Small intestine (tissue), 16 donors: ENCODE measurements at places on chromosomes 7 and 10.
A peak's percentile ranks its signal among the peaks of the same experiment; 100 is the strongest.

DNA sequence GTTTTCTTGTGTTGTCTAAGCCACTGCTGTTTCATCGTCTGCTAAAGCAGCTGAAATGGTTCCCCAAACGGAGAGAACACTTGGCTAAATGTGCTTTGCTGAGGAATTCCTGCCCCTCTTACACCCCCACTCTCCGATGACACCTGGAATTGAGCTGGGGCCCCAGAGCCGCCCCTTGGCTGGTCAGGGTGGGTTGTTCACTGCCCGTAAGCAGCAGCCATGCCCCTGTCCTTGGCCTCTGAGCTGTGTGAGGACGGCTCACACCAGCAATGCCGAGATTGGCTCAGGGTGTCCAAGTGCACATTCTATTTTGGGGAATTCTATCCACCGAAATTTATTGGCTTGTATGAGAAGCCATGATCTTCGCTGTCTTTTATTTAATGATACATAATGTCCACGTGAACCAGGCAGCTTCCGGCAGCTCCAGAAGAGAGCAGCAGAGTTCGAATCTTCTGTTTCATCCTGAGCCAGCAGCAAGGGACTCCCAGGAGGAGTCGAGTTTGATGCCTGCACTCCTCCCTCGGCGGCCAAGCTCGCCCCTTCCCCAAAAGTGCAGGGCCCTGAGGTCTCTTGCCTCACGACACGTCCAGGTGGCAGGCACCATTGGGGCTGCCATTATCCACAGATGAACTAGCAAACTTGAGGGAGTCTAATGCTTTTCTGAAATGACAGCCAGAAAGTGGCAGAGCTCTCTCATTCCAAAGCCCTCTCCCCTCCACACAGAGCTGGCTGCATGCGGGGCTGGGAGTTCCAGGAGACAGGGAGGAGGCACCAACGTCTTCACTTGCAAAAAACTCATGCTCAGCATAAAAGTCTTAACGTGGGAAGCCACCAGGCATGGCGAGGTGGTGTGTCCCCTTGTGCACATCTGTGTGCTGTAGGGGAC is 114.0 kb downstream of the WDR37 start:
- no peaks in the 10 kb centered on the region for H3K36me3 ChIP-seq
- no peak overlapping the region for H3K27ac ChIP-seq
- H3K4me1 ChIP-seq: no peaks in the 10 kb centered on the region
- H3K27me3 ChIP-seq: no peaks in the 10 kb centered on the region
- no peak for DNase-seq

- no peaks in the 10 kb centered on the region for H3K27me3 ChIP-seq
- H3K27ac ChIP-seq: no peak overlapping the region
- DNase-seq: peak; percentile 52
- no peak overlapping the region for H3K4me3 ChIP-seq
- no peaks in the 10 kb centered on the region for H3K36me3 ChIP-seq
- no peaks in the 10 kb centered on the region for H3K4me1 ChIP-seq
Observed at GRCh38 chr7:143258831-143259230, 4.4 kb upstream of the GSTK1 start.

GRCh38 chr7:7969306-7970236 is 975 bp downstream of the GLCCI1 start:
- DNase-seq: peak; percentile 53
- H3K36me3 ChIP-seq: no peaks in the 10 kb centered on the region
- no peaks in the 10 kb centered on the region for H3K4me1 ChIP-seq
- peak overlapping the region; percentile 99 for H3K27ac ChIP-seq
- no peaks in the 10 kb centered on the region for H3K27me3 ChIP-seq
- peak overlapping the region; percentile 97 for H3K4me3 ChIP-seq

- H3K27me3 ChIP-seq: no peaks in the 10 kb centered on the region
- peak overlapping the region; percentile 98 for H3K27ac ChIP-seq
- H3K4me3 ChIP-seq: peak overlapping the region; percentile 70
- H3K36me3 ChIP-seq: peaks cover 28% of the 10 kb centered on the region
- peak; percentile 71 for DNase-seq
Observed at GRCh38 chr7:2520131-2520760, 672 bp downstream of the LFNG start.

- H3K4me3 ChIP-seq: peak overlapping the region; percentile 61
- H3K36me3 ChIP-seq: no peaks in the 10 kb centered on the region
- peak overlapping the region; percentile 44 for H3K27ac ChIP-seq
- H3K4me1 ChIP-seq: peaks cover 28% of the 10 kb centered on the region
- no peaks in the 10 kb centered on the region for H3K27me3 ChIP-seq
- DNase-seq: no peak
Observed at GRCh38 chr10:132538790-132539421, 1.3 kb downstream of the INPP5A start.

DNA sequence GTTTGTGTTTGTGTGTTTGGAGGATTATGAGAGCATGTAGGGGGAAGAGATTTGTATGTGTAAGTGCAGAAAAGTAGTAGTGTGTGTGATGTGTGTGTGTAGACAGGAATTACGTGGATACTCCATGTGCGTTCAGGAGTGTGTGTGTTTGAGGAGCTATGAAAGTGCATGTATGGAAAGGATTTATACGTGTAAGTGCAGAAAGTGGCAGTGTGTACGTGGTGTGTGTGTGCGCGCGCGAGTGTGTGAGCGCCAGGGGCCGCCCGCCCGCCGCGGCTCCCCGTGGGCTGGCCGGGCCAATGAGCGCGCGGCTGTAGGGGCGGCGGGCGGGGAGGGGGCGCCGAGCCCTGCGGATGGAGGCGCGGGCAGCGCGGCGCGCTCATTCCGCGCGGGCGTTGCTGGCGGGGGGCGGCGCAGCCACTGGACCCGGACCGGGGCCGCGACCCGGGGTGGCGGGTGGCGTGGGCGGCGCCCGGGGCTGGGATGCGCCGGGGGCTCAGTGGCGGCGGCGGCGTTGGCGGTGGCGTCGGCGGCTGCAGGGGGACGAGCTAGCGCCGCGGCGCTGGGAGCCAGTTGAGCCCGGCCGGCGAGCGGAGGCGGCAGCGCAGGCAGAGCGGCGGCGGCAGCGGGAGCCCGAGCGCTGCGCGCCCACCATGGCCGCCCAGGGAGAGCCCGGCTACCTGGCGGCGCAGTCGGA is at the start of gene BICC1:
BICC1 (plus strand) TSS at position 382 of the 697 bp plus-strand sequence; CDS start at position 654, 272 bp downstream.
- H3K4me1 ChIP-seq: peaks cover 2% of the 10 kb centered on the region
- DNase-seq: no peak
- no peak within 1 kb of the TSS for H3K27ac ChIP-seq
- H3K4me3 ChIP-seq: peak within 1 kb of the TSS; percentile 67

DNA sequence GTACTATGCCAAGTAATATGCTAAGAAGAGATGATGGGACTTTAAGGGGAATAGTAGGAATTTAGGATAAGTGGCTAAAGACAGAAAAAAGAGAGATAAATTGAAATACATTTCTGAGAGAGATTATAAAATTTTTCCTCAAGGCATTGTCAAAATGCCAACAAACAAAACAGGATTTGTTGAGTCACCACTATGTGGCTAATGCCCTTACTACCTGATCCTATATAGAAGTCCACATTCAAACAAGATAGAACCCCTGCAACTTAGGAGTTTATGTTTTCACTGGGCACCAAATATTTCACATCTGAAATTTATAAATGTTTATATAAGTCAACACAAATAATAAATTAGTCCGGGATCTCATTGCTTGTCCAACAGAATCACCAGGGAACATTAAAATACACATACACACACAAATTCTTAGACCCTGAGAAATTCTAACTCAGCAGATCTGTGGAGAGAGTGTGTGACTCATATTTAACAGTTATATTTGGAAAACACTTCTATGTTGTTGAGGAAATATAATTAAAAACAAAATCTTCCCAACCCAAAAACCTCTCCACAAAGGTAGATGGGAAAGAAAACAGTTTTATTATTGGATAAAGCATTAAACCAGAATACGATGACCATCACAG is 154.3 kb downstream of the PPP1R3A start:
- no peak overlapping the region for H3K27ac ChIP-seq
- DNase-seq: no peak
- H3K27me3 ChIP-seq: no peaks in the 10 kb centered on the region
- H3K4me1 ChIP-seq: no peaks in the 10 kb centered on the region
- H3K4me3 ChIP-seq: no peak overlapping the region

- H3K36me3 ChIP-seq: peaks cover 78% of the 10 kb centered on the region
- no peaks in the 10 kb centered on the region for H3K27me3 ChIP-seq
- H3K4me3 ChIP-seq: no peak overlapping the region
Observed at GRCh38 chr7:513521-514166, 6.0 kb downstream of the PDGFA start.

DNA sequence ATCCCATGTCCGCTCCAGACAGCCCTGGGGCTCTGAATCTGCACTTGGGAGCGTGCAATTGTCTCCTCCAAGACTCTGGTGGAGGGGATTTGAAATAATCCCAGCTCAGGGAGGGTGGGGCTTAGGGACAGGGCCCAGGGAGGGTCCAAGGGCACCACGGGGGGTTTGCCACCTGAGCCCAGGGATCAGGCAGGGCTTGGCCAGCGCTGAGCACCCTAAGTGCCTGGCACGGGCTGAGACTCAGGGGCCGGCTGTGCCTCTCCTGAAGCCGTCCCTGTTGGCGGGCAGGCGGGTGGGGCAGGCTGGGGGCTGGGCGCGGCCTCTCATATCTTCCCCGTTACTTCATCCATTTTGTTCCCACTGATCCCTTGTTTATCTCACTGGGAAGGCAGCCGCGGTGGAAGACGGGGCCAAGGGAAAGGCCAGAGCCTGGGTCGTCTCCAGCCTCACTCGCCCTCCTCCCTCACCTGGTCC is 41.8 kb upstream of the ELN start:
- no peak overlapping the region for H3K27ac ChIP-seq
- no peak overlapping the region for H3K4me3 ChIP-seq
- H3K4me1 ChIP-seq: peaks cover 4% of the 10 kb centered on the region
- peak; percentile 25 for DNase-seq

GRCh38 chr7:88328787-88329186 is 22.1 kb upstream of the STEAP4 start:
- H3K4me1 ChIP-seq: no peaks in the 10 kb centered on the region
- H3K4me3 ChIP-seq: no peak overlapping the region
- no peaks in the 10 kb centered on the region for H3K36me3 ChIP-seq
- DNase-seq: no peak

DNA sequence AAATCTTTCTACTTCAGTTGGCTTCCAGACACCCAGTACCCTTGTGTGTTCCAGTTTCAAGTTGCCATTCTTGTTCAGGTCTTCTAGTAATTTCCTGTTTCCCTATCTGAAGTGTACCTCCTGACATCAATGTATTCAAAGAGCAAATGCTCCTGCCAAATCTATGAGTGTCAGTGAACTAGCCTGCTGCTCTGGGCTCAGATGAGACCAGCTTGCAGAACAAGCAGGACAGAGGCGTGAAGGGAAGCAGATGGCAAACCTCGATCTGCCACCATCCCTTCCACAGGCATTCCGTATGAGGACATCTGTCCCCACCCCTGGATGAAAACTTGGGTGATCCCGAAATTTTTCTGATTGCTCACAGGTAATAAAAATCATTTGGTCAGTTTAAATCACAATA is 4.4 kb upstream of the MPP7 start:
- DNase-seq: no peak
- H3K27ac ChIP-seq: no peak overlapping the region
- no peaks in the 10 kb centered on the region for H3K4me1 ChIP-seq
- no peak overlapping the region for H3K4me3 ChIP-seq

DNA sequence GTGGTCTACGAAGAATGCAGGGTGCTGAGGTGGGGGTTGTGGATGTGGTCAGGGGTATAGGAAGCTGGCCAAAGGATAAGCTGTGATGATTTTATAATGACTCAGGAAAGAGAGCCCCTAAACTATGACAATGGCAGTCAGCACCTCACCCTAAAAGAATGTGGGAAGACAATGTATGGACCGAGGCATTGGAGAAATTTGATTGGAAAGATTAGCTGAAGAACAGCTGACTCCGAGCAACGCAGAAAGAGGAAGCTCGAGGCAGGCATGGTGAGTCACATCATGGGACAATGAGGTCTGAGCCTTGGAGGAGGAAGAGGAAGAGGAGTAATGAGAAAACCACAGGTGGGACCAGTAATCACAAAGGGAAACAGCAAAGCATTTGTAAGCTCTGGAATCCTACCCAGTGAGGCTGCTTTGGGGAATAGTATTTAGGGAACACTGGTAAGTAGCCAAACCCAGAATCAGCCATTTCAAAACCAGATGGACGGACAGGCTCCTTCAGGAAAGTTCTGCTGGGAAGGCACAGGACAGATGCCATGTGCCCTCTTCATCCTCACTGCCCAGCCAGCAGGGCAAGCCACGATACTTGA is 295.4 kb downstream of the PRPF18 start:
- H3K27ac ChIP-seq: no peak overlapping the region
- no peaks in the 10 kb centered on the region for H3K36me3 ChIP-seq
- DNase-seq: peak; percentile 7
- H3K4me3 ChIP-seq: no peak overlapping the region
- H3K4me1 ChIP-seq: no peaks in the 10 kb centered on the region

GRCh38 chr7:106076537-106076936 is 35.6 kb downstream of the SYPL1 start:
- peaks cover 6% of the 10 kb centered on the region for H3K4me1 ChIP-seq
- H3K27ac ChIP-seq: no peak overlapping the region
- no peaks in the 10 kb centered on the region for H3K27me3 ChIP-seq
- no peak for DNase-seq

DNA sequence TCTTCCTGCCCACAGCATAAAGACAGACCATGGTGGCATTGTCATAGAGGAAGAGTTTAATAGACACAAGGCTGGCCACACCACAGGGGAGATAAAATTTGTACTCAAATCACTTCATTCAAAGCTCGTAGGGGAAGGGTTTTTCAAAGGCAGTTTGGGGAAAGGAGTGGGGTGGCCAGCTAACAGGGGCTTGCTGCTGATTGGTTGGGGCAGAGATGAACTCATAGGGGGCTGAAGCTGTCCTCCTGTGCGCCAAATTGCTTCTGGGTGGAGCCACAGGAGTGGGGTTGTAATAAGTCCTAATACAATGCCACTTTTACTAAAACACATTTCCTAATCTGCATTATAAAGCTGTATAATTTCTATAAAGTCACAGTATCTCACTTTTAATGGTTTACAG is 22.5 kb downstream of the PDZD8 start:
- no peak overlapping the region for H3K4me3 ChIP-seq
- no peak for DNase-seq
- peaks cover 18% of the 10 kb centered on the region for H3K4me1 ChIP-seq
- no peak overlapping the region for H3K27ac ChIP-seq
- H3K27me3 ChIP-seq: no peaks in the 10 kb centered on the region
- no peaks in the 10 kb centered on the region for H3K36me3 ChIP-seq

GRCh38 chr10:121422096-121422495 is 176.1 kb downstream of the FGFR2 start:
- no peaks in the 10 kb centered on the region for H3K27me3 ChIP-seq
- H3K4me1 ChIP-seq: no peaks in the 10 kb centered on the region
- DNase-seq: no peak
